ENCODE measurements at places on chromosomes 1 and 21.

- DNase-seq = no peak
These were observed 101.7 kb upstream of the CASZ1 start for GRCh38 chr1:10897981-10898728.

DNA sequence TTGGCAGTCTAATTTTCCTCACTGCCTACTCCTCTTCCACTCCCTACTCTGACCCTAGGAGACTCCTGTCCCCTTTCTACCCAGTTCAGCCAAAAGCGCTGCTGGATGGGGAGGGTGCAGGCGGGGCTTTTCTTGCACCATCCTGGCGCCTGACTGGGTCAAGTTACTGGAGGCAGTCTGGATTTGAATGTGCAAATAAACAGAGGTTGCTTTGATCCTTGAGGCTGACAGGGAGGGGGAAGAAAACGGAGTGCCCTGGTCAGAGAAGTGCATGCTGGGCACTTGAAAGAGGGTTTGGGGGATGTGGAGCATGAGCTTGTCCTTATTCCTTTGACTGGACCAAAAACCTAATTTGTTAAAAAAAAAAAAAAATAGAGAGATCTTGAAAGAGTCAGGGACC is 76.8 kb upstream of the SOX13 start:
- DNase-seq = no peak

DNA sequence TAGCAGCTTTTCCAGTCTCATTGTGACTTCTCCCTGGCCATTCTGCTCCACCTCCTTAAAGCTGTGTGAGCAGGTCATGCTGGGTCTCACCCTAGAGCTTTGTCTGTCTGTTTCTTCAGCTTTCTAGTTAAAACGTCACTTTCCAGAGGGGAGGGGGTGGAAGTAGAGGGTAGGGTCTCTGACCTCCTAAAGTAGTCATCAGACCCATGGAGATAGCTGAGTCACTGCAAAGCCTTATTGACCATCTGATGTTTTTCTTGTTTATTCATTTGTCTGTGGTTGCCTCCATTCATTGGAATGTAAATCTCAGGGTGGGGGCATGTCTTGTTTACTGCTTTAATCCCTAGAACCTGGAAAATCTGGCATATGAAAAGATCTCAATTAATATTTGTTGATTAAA is 52.7 kb downstream of the ELF3 start:
- no peak for DNase-seq

DNA sequence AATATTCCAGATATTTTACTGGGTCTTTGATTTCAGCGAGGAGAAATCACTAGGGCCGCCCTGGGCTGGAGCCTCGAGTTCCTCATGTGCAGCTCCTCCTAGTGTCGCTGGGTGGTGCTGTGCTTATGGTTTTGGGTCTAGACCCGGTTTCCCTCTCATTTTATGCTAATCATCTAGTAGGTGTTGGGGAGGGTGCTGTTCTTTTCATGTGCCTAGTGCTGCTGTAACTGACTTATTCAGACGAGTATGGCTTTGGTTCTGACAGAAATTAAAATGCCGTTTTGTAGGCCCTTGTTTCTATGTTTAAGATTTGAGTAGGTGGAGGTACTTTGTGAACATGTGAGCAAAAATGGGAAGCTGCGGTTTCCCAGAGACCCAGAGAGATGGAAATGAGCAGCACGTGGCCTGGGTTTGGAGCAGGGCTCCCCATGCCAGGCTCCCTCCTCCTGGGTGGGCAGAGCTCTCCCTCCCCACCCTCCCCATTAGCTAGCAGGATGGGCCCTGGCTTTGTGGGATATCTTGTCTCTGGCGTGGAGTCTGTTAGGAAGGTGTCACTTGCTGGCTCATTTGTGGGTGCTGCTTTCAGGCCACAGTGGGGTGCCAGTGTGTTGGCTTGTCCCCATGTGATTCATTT is 74.0 kb upstream of the GPR88 start:
- DNase-seq = no peak

- no peak for DNase-seq
These were observed 14.2 kb upstream of the RGS4 start for GRCh38 chr1:163055005-163055404.
